CD8-positive, alpha-beta memory T cell (primary cell): ENCODE measurements at places on chromosomes 11 and 22. TPM values are rescaled to one million over a fixed set of nuclear protein-coding genes. Genes with fewer than 3 reads are reported as not detected.

GRCh38 chr11:33891714-33892327 is at the start of gene LMO2:
LMO2 (minus strand) TSS chr11:33892076; CDS start chr11:33869716, 22,360 bp downstream.
- no peak within 1 kb of the TSS for H3K4me3 ChIP-seq
- no peaks in the 10 kb centered on the region for H3K36me3 ChIP-seq
- peaks cover 9% of the 10 kb centered on the region for H3K27me3 ChIP-seq
- DNase-seq: no peak

OR8K1 gene
- total RNA-seq: not detected

DNA sequence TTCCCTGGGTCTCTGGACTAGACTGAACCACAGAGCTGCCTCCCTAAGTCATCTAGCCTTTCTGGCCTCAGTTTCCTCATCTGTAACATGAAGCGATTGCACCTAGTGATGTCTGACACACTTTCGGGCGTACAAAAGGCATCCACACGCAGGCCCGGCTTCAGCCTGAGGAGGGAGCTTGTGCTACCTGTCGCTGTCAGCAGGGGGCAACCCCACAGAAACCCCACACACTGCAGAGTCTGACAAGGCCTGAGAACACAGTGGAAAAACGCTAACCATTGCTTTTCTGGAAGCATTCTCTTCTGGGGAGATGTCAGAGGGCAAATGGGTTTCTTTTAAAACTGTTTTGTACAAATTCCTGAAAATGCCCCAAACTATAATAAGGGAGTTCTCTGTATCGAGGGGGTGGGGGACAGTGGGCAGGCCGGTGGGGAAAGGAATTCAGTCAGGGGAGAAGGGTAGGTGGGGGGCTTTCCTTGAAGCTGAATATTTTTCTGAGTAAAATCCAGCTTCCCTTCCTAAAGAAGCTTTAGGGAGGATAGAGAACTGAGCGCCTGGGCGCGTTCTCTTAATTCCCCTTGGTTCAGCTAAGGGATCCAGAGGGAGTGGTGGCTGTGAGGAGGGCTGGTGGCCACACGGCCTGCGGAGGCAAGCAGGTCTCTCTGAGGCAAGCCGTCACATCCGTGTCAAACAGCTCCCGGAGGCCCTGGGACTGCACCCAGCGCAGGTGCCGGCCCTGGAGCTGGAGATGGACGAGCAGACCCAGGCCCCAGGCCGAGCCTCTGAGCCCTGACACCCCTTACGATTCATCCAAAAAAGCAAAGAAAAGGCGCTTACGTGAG is 533 bp downstream of the ELF5 start:
- no peaks in the 10 kb centered on the region for H3K4me1 ChIP-seq

CECR2 gene
- not detected for total RNA-seq

DNA sequence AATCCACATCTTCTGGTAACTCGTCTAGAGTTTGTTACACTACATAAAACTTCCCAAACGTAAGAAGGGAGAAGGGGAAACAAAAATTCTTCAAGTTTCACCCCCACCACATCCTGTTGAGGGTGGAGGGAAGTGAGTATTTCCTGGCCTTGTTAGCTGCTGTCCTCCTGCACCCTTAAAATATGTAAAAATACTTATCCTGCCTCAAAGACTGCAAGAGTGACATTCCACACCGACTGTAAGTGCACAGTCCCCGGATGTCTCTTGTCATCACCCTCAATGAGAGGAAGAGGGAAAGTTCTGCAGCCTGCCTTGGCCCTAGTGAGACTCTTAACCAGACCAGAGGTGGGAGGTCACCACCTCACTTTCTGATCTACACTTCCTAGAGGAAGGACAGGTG is 3.3 kb downstream of the TMEM121B start:
- no peak for DNase-seq
- H3K4me3 ChIP-seq: peak overlapping the region; percentile 23
- H3K4me1 ChIP-seq: peaks cover 64% of the 10 kb centered on the region
- H3K36me3 ChIP-seq: no peaks in the 10 kb centered on the region

OR4D11 gene
- total RNA-seq: not detected

CD3E gene
- 534 TPM for total RNA-seq

GRCh38 chr22:24095826-24096757 is 85.0 kb downstream of the CABIN1 start:
- H3K4me3 ChIP-seq: no peak overlapping the region
- DNase-seq: no peak
- no peaks in the 10 kb centered on the region for H3K4me1 ChIP-seq
- H3K27ac ChIP-seq: no peak overlapping the region

- H3K36me3 ChIP-seq: no peaks in the 10 kb centered on the region
- peaks cover 56% of the 10 kb centered on the region for H3K4me1 ChIP-seq
- no peaks in the 10 kb centered on the region for H3K27me3 ChIP-seq
- no peak for DNase-seq
- H3K27ac ChIP-seq: no peak overlapping the region
Measured at GRCh38 chr11:85822814-85823213, 11.9 kb upstream of the SYTL2 start.
